ENCODE measurements at places on chromosomes 5 and 9.

DNA sequence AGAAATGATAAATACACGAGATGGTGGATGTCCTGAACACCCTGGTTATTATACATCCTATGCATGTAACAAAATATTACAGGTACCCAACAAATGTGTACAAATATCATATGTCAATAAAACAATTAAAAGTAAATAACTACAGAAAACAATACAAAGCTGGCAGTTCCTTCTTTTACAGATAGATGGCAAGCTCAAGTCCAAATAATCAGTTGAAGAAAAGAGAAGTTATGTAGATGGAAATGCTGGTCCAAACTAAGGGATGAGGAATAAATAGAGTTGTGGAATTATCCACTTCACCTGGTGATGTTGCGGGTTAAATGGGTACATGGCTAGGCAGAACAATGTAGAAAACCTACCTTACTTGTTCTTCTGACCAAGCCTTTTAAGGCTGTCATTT, 79.4 kb downstream of the PALM2AKAP2 start:
- no peak for DNase-seq
- no peak overlapping the region for H3K27ac ChIP-seq
- no peak overlapping the region for H3K4me3 ChIP-seq
- no peaks in the 10 kb centered on the region for H3K27me3 ChIP-seq

GRCh38 chr9:132597073-132597775, 14.8 kb downstream of the BARHL1 start:
- no peak overlapping the region for H3K27ac ChIP-seq
- no peak overlapping the region for H3K4me3 ChIP-seq
- peaks cover 6% of the 10 kb centered on the region for H3K36me3 ChIP-seq
- H3K4me1 ChIP-seq: no peaks in the 10 kb centered on the region

- no peak overlapping the region for H3K27ac ChIP-seq
- H3K27me3 ChIP-seq: no peaks in the 10 kb centered on the region
- DNase-seq: no peak
- no peaks in the 10 kb centered on the region for H3K36me3 ChIP-seq
- H3K4me1 ChIP-seq: no peaks in the 10 kb centered on the region
- peak overlapping the region; percentile 62 for H3K4me3 ChIP-seq
Measured at GRCh38 chr5:176608937-176609723, 826 bp downstream of the GPRIN1 start.

GRCh38 chr5:6822068-6822467, 108.8 kb downstream of the TENT4A start:
- H3K27ac ChIP-seq: no peak overlapping the region
- no peak overlapping the region for H3K4me3 ChIP-seq
- H3K4me1 ChIP-seq: no peaks in the 10 kb centered on the region
- no peaks in the 10 kb centered on the region for H3K27me3 ChIP-seq
